ENCODE measurements at places on chromosomes 13 and 19.

DNA sequence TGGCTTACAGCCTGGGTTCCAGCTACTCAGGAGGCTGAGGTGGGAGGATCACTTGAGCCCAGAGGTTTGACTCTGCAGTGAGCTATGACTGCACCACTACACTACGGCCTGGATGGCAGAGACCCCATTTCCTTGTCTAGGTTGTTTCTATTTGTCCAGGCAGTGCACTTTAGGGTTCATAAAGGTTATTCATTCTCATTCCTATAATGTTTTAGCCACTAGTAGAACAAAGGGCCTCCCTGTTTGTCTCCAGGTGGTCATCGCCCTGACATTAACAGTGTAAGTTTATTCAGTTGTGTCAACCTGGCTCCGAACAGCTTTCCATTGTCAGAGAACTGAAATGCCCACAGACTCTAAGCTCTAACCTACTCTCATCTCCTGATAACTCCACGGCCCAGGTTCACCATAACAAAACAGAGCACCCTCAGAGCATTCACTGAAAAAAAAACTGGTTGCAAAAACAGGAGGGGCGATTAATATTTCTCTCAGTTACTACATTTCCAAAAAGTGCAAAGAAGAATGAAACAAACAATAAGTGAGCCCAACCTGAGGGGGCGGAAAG is 37.1 kb downstream of the SMAD9 start:
- DNase-seq, result no peak

GRCh38 chr13:29743201-29743786 is 107.1 kb downstream of the UBL3 start:
- no peak for DNase-seq

- peak; percentile 67 for DNase-seq
Measured at GRCh38 chr19:41887711-41888382, 4.9 kb downstream of the ARHGEF1 start.

GRCh38 chr13:51423766-51424165 is 29.1 kb downstream of the INTS6 start:
- DNase-seq, result no peak

- DNase-seq, result no peak
Measured at GRCh38 chr19:4821265-4821664, 10.2 kb downstream of the TICAM1 start.

DNA sequence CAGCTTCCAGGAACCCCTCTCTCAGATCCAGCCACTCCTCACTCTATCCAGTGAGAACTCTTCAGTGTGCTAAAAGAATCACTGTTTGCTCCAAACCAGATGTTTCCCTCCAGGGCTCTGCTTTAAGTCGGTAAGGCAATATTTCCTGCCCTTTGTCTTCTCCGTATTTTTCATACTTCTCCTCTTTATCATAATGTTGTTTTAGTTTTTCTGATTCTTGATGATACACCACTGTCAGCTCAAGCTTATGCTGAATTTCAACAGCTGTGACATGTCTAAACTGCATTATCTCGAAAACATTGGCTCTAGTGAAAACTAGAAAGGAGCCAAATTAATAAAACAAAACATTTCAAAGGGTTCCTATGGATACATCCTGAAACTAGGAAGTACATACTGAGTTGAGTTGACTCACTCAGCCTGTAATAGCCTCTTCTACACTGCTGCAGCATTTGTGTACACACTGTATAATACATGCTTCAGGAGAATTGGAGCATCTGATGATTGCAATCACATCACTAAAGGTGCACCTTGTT is 39.8 kb downstream of the GPR180 start:
- peak; percentile 81 for DNase-seq

- DNase-seq, result no peak
Measured at GRCh38 chr13:47862841-47863240, 138.2 kb downstream of the SUCLA2 start.

- DNase-seq, result no peak
Measured at GRCh38 chr13:23588666-23589065, 18.5 kb downstream of the TNFRSF19 start.

GRCh38 chr19:33366897-33367296 is 6.6 kb upstream of the CEBPG start:
- DNase-seq, result no peak

GRCh38 chr13:102071711-102072110 is 330.1 kb downstream of the FGF14 start:
- DNase-seq, result no peak
